ENCODE measurements at places on chromosomes 7 and 10.

- DNase-seq = no peak
Measured at GRCh38 chr10:3484306-3485056, 300.5 kb downstream of the KLF6 start.

- no peak for DNase-seq
Measured at GRCh38 chr10:58158806-58159205, 108.9 kb downstream of the IPMK start.

DNA sequence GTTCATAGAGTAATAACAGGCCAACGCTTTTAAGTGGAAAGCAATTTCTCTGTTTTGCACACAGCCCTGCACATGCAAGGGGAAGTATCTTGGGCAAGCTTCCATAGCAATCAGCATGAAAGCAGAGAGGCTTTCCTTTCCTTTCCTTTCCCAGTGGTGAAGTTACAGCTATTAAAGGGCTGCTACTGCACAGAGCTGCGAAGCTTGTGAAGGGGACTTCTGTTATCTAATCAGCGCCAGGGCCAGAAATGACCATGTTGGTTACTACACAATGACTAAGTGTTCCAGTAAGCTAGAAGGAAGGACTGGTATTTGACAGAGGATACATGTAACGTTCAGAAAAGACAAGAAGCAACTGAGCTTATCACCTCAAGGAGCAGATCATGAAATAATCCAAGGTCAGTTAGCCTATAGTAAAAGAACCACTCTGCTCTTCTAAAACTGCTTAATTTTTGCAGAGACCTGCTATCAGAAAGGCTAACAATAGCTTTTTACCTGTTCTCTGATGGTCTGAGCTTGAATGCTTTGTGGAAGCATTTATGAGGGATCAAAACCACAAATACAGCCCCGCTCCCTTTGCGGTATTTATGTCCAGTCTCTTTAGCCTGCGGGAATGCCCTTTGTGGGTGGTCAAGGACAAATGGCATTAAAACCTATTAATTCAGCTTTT is 45.9 kb downstream of the SGMS1 start:
- no peak for DNase-seq

- DNase-seq = no peak
Measured at GRCh38 chr10:80165173-80165572, 32.6 kb downstream of the PLAC9 start.

DNA sequence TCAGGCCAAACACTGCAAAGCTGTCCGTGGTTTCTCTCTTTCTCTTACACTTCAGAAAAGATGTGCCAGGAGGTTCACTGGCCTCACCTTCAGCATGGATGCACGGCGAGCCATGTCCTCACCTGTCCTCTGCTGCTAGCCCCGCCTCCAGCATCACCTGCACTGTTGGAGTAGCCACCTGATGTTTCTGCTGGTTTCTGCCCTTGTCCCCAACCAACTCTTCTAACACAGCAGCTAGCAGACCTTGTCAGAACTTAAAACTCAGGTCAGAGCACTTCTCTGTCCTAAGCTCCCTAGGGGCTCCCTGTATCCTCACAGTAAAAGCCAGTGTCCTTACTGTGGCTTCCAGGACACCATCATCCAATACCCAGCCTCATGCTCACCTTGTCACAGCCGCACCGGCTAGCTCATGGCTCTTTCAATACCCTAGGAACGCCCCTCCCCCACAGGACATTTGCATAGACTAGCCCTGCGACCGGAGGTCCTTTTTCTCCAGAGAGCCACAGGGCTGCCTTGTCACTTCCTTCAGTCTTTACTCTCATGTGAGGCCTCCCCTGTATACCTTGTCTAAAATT is 15.2 kb downstream of the PALD1 start:
- DNase-seq = no peak

GRCh38 chr7:155785536-155785935 is 26.7 kb downstream of the SHH start:
- DNase-seq = peak; percentile 30

GRCh38 chr10:43966571-43966965 is 317.9 kb upstream of the ZNF32 start:
- no peak for DNase-seq

- no peak for DNase-seq
Measured at GRCh38 chr10:5932345-5932744, 42.3 kb downstream of the FBH1 start.

DNA sequence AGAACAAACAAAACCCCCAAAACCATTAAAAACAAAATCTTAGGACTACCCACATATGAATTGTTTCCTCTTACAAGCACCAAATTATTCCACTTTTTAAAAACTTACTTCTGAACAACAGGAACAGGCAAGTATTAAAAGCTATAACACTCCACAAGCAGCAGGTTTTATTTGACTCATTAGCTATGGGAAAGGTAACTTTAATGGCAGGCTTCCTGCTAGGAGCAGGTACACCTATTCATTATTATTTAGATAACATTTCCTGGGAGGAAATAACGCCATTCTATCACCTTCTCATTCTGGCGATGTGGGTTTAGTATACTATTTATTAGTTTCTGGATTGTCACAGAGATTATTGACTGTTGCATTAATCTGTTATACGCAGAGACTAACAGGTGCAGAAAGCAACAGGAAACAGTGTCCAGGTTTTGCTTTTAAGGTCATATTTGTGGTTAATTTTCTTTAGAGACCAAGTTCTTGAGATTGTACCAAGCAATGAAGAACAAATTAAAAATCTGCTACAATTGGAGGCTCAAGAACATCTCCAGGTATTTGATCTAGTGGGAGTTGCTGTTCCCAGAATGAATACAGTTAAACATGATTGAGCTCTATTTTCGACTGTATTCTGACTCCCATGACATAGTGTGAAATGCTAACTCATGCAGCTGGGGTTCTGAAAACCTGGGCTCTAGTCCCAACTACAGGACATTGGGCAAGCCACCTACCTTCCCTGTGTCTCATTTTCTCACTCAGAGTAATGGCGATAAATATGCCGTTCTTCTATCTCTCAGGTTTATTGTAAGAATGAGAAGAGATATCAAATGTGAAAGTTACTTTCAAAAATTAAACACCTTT is 2.0 kb downstream of the CPA2 start:
- no peak for DNase-seq

DNA sequence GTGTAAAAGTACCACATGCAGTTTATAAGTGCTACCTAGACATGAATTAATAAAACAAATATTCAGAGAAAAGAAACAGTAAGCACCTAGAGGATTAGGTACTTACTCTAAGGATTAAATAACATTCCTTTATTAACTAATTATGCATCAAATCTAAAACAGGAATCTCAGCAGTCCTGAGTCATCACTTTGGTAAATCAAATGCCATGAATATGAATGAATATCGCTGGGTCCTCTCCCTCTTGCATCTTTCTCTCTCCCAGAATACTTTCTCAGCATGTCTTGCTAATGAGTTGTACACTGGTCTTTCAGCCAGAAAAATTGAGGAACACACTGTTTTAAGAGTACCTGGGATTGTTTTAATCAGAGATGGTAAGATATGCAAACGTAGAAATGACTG is 225.5 kb upstream of the NFE2L3 start:
- DNase-seq = no peak

- no peak for DNase-seq
Measured at GRCh38 chr7:107186240-107186639, 17.4 kb downstream of the HBP1 start.

GRCh38 chr10:64115908-64116643 is 594.9 kb downstream of the REEP3 start:
- DNase-seq = no peak

- no peak for DNase-seq
Measured at GRCh38 chr10:73802276-73802991, 9.0 kb downstream of the NDST2 start.

DNA sequence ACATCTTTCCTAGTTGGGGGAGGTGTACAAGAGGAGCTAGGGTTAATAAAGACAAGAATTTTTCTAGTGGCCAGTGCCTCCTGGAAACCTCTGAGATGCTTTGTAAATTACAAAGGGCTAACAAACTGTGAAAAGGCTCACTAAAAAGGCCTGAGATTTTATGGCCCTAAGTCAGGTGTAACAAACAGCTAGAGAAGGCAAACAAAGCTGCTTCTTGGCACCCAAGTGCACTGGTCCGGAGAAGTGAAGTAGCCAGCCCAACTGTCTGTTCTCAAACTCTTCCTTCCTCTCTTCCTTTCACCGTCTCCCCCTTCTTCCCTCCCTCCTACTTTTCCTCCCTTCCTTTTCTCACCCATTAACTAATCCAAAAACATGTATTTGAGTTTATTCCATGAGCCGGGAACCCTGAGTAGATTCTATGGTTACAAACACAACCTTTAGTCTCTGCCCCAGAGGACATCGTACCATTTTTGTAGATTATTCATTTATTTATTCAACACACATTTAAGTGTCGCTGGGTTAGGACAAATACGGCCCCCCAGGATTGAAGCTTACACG is 143.4 kb upstream of the PCGF5 start:
- no peak for DNase-seq

DNA sequence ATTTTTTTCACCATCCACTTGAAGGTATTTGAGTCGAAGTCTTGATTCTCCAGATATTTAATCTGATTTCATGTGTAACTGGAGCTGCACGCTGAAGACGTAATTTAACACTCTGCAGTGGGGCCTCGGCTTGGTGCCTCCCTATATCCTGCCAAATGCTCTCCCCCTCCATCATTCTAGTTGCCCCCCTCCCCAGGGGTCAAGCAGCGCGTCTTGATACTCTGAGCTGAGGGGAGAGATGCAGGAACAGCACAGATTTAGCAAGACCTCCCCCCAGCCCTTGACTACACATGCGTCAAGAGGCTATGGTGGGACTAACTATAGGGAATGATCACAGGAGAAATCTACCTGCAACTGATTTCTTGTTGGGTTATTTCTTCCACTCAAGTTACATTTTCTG is 85.8 kb downstream of the PRPF18 start:
- no peak for DNase-seq

DNA sequence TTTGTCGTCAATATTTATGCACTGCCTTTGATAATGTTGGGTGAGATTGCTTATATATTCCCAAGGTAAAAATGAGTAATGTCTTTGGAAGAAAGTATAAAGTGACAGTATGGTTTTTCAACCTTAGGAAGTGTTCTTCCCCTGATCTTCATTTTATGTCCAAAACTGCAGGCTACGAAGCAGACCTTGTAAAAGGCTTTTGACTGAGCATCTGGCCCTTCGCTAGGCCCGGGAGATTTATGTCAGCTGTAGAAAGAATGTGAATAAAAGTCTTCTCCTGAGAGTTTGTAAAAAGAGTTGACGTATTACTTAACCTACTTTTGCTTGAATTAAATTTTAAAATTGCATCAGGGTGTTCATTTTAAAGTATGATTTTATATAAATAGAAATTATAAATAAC is 116.8 kb downstream of the CPED1 start:
- no peak for DNase-seq

GRCh38 chr7:137771679-137772078 is 75.1 kb downstream of the DGKI start:
- DNase-seq = peak; percentile 81

GRCh38 chr7:65404020-65404419 is 30.4 kb downstream of the ZNF92 start:
- no peak for DNase-seq
